Stimulated activated CD8-positive, alpha-beta memory T cell treated with anti-CD3 and anti-CD28 coated beads, Interleukin-7, amount 100 ng/mL, for 48 hours (primary cell): ENCODE measurements at places on chromosomes 3 and 15.

GRCh38 chr15:58026051-58026450 is 39.5 kb downstream of the ALDH1A2 start:
- DNase-seq, result no peak

DNA sequence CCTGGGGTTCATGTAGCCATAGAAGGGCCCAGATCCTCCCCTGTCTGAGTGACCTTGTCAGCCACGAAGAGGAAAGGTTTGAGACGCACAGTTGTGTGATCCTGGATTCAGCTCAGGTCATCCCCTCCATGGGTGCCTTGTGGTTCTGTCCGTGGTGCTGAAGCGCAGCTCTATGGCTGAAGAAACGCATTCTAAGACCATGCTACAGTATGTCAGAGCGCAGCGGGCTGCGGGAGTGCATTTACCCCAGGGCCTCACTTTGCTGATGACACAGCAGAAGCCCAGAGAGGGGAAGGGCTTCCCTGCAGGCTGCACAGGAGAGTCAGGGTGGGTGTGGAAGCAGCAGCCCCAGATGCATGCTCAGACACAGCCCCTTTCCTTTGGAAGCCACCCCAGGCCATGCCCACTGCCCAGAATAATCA is 68.8 kb upstream of the IQSEC1 start:
- DNase-seq, result no peak

GRCh38 chr15:72961346-72961745 is 90.9 kb upstream of the NEO1 start:
- no peak for DNase-seq

DNA sequence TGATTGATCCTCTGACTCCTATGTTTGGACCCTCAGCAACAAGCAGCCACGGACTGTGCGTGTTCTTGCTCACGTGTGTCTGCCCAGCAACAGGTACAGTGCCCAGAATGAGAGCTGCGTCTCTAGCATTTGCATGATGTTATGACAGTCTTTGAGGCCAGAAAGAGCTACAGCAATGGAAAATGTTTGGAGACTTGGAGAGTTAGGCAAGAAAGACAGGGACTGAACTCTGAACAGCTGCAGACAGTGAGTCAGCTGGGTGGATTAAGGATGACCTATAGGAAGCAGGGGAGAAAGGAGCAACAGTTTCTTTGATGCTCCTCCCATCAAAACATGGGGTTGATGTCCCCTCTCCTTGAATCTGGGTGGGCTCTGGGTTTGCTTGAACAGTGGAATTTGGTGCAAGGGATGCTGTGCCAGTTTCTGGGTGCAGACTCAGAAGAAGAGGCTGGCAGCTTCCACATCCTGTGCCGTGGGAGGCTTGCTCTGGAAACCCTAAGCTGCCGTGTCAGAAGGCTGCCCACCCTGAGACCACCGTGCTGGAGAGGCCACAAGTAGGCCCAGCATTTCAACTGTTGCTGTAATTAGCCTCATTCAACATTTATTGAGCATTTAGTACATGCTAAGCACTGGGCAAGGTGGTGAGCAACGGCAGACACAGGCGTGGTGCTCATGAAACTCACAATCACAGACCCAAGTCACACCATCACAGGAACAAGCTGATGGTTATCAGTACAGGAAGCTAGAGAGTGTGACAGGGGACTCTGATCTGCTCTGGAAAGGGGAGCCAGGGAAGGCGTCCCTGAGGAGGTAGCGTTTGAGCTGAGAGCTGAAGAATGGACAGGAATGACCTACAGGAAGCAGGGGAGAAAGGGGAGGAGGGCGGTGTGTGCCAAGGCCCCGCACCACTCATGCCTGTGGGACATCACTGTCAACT is 21.7 kb downstream of the CCR9 start:
- DNase-seq, result no peak

GRCh38 chr3:120471643-120472042 is 20.9 kb upstream of the FSTL1 start:
- no peak for DNase-seq

DNA sequence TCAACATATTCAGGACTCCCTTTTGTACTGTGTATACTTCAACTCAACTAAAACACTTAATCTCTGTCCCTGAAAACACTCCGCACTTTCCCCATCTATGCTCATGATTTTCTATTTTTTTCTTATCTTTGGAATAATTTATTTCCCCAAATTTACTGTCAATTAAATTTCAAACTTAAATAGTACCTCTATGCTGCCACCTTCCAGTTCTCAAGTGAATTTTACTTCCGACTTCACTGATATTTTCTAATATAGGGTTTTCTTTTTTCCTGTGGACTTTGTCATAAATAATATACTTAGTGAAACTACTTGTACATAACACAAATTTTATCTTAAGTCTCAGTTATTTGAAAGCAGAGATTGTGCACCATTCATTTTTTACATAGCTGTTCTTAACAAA is 1303.3 kb downstream of the OTOL1 start:
- DNase-seq, result no peak

DNA sequence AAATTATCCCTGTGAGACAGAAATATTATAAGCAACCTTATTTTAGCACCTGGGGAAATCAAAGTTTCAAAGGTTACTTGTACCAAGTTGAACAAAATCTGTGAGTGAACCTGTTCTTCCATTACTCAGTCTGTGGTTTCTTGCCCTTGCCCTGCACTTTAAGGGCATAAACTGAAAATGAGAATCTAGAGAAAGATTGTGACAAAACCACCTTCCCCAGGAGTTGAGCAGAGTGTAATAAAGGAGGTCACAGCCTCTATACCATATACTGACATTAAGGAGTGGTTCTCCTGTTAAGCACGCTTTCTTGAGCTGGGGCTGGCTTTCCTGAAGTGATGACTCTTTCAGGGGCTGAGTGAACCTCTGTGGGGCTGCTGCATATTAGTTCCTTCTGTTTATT is 143.4 kb downstream of the PDCD6IP start:
- DNase-seq, result no peak
